Stimulated activated CD4-positive, alpha-beta T cell treated with anti-CD3 and anti-CD28 coated beads, Interleukin-15, amount 100 ng/mL, for 48 hours (primary cell): ENCODE measurements at places on chromosomes 16 and 17.

DNA sequence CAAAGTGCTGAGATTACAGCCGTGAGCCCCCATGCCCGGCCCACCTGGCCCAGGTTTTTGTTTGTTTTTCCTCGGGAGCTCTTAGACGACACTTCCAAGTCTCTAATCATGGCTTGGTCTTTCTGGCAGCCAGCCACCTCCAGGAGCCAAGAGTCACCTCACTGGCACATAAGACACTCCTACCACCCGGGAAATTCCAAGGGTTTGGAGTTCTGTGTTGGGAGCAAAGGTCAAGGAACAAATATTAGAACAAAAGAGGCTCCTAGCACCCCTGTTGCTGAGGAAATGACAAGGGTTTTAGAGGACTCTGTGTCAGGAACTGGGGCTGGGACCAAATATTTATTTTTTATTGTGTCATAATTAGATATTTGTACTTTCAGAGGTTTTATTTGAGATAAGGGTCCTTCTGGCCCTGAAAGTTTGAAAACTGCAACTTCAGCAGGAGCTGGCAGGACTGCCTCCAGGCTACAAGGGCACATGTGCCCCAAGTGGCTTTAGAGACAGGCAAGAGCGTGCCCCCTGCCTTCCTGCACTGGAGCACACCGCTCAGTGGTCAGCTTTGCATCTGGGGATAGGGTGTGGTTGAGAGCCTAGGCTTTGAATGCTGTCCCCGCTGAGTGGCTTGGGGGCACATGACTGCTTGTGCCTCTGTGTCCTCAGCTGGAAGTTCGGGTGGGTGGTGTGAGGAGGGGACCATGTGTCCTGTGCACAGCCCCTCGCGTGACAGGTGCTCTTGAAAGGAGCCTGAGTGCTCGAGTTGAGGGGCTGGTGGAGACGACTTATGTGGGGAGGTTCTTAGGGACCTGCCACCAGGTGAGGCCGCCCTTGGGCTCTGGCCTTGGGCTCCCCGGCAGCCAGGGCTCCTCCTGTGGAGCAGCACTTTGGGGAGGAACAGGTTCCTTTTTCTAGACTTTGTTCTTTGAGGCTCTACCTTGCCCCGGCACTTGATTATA is 29.7 kb downstream of the MGRN1 start:
- no peak for DNase-seq

DNA sequence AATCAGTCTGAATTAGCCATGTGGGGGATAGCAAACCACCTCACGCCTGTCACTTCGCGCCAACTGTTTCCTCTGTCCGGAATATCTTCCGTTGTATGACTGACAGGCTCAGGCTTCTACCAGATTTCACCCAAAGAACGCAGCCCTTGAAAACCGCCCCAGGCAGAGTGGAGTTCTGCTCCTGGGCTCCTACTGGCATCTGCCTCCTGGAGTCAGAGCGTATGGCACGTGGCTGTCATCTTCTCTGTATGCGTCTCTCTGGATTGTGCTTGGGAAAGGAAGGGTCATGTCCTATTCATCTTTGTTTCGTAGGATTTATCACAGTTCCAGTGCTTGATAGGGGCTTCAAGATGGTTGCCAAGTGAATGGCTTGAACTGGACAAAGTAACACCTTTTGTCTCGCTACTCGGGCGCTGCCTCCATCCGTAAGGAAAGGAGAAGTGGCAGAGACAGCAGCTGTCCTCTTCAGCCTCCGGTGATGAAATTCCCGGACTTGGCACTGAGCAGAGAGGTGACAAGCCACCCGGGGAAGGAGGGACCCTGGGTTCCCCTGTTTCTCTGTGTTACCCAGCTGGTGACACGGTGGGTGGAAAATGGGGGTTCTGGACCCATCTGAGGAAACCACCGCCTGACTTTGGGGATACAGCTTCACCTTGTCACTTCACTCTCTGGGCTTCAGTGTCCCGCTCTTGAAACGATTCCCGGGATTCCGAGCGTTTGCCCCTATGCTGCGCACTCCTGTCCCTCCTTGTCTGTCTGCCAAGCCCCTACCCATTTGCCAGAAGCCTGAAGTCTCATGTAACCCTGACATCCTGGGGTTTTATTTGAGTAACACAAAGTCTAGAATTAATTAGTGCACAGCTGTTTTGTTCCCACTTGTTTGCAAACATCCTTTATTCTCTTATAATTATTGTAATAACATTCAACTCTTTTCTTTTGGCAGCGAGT is 13.9 kb downstream of the KIAA0513 start:
- no peak for DNase-seq

DNA sequence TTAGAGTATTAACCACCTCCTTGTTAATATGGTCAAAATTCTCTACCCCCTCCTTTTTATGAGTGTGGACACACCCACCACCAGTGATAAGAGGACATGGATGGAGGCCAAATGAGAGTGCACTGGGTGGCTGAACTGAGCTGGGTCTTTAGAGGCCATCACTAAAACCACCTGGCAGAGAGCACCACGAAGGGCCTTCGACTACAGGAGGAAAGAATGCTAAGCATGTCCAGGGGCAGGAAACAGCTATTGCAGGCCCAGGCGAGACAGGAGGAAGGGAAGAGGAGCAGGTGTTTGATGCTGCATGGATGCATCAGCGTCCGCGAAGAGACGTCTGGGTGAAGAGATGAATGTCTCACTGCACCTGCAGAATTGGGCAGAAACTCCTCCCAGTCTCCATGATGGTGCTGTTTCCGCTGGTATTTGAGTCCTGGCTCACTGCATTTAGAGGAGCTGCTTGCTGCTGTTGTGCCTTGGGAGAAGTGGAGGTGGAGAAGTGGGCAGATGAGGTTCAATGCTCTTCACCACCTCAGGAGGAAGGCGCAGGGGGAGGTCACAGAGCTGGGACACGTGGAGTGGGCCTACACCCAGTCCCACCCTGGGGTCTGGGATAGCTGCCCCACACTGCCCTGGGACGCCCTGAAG is 33.2 kb downstream of the SPHK1 start:
- no peak for DNase-seq

- no peak for DNase-seq
Measured at GRCh38 chr16:1028524-1029258, 43.9 kb upstream of the SSTR5 start.

DNA sequence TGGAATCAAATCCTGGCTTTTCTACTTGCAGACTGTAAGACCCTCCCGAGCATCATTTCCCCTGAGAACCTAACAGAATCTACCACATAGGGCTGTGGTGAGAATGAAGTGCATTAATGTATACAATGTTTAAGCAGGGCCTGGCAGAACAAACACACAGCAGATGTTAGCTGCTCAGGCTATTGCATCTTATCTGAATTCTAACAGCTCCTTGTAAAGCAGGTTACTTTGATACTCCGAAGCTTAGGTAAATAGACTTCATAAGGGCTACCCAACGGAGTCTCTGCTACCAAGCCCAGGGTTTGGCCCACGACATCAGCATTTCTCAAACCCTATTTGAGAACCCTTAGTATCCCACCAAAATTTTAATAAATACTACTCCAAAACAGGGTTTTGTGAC is 24.4 kb upstream of the NOS2 start:
- no peak for DNase-seq

- no peak for DNase-seq
Measured at GRCh38 chr16:6207580-6207979, 1110.0 kb upstream of the EEF2KMT start.

DNA sequence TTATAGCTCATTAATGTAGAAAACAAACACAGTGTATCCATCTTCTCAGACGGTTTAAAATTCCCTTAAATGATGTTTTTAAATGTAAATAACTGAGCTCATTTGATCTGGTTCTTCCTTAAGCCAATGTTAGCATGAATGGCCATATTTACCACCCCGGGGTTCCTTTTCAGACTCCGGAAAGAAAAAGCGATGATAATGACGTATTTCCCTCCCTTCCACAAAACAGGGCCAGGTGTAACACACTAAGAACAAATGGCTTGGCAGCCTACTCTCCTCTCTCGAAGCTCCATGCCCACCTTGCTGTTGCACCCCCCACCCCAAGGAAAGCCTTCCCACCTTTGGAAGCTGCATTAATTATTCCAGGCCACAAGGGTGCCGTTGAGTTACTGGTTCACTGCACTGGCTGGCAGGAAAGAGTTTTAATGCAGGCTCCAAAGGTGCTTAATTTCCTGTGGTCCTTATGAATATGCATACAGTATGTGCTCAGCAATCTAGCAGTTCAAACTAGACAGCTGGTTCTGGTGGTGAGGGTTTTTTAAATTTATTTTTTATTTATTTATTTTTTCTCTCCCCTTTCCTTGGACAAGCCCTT is 378.9 kb downstream of the WWOX start:
- DNase-seq: no peak

DNA sequence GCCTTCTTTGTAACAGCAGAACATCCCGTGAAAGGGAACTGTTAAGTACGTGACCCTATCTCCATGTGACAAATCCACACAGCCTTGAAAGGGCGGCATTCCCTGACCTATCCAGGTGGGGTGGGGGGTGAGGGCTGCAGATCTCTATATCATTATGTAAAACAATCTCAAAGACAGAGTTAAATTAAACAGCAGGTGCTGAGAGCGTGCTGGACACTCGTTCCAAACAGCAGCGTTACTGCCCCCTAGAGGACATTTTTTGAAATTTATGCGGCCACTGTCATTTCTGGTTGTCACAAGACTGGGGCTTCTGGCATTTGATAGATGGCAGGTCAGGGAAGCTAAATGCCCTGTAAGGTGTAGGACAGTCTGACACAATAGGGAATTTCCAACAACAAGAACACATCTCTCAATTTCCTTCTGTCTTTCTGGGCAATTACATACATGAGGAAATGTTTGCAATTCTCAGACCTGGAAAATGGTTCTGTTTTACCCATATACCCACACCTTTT is 6.7 kb upstream of the SLC25A39 start:
- DNase-seq: no peak

GRCh38 chr17:2700491-2701141 is 10.9 kb downstream of the CLUH start:
- DNase-seq: no peak

DNA sequence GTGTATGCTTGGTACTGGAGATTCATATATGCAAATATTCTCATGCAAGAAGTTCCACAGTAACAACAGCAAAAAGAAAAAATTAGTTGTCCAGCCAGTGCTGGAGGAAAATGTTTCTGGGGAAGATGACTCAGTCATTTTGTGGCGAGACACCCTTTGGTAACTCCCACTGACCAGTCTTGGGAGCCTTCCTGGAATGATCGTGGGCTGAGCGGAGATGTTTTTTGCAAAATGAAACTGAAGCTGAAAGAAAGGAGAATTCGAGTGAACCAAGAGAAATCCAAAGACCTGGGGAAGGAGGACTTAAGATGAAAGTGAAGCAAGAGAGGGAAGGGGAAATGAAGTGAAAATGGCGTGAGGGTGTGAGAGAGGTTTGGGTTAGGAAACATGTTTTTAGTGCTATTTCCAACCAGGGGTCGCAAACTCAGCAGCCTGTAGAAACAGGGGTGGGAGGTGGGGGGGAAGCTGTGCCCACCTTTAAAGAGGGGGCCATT is 5.2 kb downstream of the ITPRIPL2 start:
- peak; percentile 36 for DNase-seq

- DNase-seq: peak; percentile 24
Measured at GRCh38 chr17:43878260-43879175, 28.8 kb downstream of the MPP2 start.

DNA sequence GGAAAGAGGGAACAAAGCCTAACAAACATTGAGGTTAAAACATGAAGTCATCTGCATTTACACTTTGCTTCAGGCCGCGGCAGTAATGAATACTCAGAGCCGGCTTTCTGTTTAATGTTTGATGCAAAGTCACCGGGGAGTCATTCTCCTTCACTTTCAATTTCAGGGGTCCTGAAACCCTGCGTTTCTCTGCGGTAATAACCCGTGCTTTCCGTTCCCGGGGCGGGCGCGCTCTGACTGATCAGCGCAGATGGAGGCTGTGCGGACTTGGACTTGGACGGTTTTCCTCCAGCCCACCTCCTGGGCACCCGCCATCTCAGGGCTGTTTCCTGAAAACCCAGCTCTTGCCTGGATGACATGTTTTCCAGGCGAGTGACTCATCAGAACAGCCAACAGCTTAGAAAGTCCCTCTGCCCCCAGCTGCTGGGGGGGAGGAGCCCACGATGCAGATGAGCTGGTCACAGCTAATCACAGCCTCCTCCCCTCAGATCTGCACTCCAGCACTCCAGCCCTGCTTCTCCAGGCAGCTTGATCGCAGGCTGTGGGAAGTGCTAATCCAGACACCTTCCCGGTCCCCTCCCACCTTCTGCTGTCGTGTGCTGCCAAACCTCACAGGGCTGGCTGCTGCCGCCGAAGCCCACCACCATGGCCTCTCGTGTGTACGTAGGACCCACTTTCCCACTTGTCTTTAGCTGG is 158.6 kb upstream of the CHMP6 start:
- peak; percentile 81 for DNase-seq

DNA sequence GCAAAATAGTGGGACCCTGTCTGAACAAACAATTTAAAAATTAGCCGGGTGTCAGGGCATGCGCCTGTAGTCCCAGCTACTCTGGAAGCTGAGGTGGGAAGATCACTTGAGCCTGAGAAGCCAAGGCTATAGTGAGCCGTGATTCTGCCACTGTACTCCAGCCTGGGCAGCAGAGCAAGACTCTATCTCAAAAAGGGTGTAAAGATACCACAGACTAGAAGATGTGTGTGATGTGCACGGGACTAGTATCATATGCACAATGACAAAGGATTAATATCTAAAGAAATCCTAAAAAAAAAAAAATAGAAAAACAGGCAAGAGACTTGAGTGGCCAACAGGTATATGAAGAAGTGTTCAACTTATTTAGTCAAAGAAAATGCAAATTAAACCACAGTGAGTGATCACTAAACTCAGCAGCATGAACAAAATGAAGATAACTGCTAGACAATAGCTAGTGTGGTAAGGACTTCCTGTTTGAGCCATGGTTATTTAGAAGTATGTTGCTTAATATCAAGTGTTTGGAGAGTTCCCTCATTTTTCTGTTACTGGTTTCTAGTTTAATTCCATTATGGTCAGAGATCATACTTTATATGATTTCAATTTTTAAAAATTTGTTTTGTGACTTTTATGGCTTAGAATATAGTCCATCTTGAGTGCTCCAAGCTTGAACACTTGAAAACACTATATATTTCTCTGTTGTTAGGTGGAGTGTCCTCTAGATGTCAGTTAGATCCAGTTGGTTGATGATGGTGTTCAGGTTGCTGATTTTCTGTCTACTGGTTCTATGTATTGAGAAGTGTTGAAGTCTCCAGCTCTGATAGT is 14.7 kb upstream of the SLX4 start:
- DNase-seq: no peak

GRCh38 chr17:32275060-32276042 is 9.7 kb downstream of the RHBDL3 start:
- no peak for DNase-seq

- DNase-seq: no peak
Measured at GRCh38 chr16:11801481-11802021, 4.5 kb upstream of the ZC3H7A start.

DNA sequence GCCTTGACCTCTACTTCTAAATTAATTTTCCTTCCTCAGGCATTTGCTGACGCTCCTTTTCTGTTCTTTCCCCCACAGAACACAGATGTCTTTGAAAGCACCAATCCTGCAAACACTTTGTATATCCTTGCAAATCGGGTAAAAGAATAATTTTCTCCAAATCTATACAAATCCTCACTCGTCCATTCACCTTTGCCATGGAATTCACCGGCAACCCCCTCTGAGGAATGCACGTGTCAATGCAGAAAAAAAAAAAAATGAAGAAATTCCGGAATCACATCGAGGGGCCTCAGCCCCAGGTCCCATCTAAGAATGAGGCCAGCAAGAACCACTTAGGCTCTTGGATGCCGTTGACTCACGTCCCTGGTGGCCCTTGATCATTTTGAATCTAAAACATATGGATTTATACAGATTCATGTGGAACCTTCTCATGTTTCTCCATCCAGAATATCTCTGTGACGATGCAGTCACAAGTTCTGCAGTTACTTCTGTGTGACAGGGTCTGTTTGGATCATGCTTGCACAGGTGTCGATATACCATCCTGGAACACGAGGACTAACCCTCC is 136.9 kb downstream of the RBFOX3 start:
- no peak for DNase-seq
